CD4-positive, alpha-beta T cell treated with Interleukin-6 at 100 ng/mL for 8 hours (primary cell): ENCODE measurements at places on chromosomes 7 and 10.

DNA sequence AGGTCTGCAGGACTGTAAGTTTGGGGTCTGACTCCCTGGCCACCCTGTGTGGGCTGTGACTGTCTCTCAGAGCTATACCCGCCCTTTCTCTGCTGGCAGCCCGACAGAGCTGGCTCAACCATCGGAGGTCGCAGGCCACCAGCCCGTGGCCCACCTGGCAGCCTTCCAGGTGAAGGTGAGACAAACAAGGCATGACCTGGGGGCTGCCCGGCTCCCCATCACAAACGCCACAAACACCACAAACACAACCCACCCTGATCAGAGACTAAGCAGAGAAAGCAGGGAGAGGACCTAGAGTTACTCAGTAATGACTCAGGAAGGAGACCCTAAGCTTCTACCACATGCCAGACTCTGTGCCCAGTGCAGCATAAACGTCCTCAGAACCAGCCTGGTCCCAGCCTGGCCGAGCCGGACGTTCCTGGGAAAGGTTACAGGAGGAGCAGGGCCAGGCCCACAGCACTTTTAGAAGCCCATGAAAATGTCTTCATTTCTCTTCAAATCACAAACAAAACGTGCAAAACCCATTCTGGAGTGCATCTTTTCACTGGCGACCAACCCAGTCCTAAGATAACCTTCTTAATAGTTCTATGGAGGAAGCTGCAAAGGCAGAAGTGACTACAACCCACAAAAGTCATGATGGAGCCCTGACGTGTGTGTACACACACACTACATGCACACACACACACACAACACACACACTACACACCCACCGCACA lies 66.8 kb downstream of the MKI67 start:
- DNase-seq: no peak

GRCh38 chr10:6979371-6979770 lies 399.3 kb upstream of the PRKCQ start:
- DNase-seq: no peak

DNA sequence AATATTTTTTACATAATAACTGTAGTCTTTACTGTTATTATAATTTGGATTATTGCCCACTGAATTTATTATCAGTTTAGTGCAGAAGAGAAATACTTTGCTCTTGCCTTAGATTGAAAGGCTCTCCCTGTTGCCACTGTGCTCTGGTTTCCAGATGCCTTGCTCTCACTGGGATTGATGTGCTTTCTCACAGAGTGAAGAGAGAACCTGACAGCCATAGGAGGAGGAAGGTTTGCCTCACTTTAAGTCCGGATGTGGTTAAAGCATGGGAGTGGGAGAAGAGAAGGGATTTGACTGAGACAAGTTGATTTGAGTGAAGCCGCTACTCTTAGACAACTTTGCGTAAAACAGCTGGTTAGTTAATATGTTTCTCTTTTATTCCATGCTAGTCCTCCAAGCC lies 68.2 kb upstream of the RPA3 start:
- DNase-seq: no peak

- DNase-seq: no peak
Observed at GRCh38 chr7:38413784-38414183, 140.3 kb upstream of the TARP start.

DNA sequence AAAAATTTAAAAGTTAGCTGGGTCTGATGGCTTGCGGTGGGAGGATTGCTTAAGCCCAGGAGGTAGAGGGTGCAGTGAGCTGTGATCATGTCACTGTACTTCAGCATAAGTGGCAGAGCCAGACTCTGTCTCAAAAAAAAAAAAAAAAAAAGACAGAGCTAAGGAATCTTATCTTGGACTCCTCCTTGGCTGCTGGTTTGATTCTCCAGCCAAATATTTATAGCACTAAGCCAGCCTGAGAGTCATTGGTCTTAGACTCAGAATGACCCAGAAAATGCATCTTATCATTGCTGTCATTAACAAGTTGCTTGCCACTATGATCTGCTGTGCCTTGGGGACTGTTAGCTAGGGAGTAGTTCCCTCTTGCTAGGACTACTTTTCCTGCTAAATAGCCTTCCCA lies 164.7 kb downstream of the GNAT3 start:
- DNase-seq: no peak

GRCh38 chr10:22305721-22306120 lies 10.5 kb upstream of the COMMD3 start:
- no peak for DNase-seq

GRCh38 chr7:80960244-80960795 lies 41.5 kb upstream of the SEMA3C start:
- no peak for DNase-seq

- DNase-seq: no peak
Observed at GRCh38 chr7:75789361-75789924, 17.4 kb upstream of the CCL26 start.

GRCh38 chr7:100676501-100677306 lies 3.2 kb downstream of the GNB2 start:
- no peak for DNase-seq

DNA sequence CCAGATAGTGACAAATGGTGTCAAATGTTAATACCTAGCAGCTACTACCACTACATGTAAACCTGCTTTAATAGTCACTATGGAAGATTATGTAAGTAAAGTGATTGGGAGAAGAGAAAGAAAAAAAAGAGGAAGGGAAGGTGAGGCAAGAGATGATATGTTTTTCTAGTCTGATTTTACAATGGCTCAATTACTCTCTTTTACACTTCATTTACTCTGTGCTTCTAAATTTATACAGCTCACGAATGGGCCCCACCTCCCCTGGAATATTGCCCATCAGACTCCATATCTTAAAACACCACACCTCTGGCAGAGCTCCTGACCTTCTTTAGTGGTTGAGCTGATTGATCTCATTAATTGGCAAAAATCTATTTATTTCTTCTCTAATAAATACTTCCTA lies 28.0 kb upstream of the IKZF1 start:
- DNase-seq: no peak

- DNase-seq: no peak
Observed at GRCh38 chr7:8592167-8592566, 158.8 kb downstream of the NXPH1 start.
